ENCODE measurements at places on chromosomes 2 and 18.

DNA sequence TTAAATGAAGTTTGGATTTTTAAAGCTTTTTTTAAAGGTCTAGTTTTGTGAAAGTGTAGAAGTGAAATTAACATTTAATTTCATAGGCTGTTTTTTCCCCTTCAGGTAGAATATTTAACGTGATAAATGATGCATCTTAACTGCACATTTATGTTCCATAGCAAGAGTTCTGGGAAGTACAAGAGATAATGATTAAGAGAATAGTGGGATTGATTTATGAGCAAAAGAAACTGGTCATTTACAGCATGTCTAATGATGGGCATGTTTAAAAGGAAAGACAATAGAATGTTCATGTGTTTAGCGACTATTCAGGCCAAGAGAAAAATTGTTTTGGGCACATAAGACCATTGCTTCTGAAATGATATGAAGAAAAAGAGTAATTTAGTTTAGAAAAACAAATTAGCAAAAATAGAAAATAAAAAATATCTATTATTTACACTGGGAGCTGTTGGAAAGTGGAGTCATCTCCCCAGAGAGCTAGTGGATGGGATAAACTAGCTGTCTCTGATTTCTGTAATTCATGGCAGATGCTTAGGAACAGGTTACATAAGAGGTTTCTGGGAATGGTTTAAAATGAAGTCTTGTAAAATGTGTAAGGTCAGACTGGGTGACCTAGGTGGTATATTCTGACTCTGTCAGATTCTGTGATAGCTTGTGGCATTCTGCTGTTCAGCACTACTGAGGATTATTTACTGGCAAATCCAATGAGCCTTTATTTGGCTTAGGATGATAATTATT is 60.7 kb downstream of the WDR7 start:
- DNase-seq, result no peak

DNA sequence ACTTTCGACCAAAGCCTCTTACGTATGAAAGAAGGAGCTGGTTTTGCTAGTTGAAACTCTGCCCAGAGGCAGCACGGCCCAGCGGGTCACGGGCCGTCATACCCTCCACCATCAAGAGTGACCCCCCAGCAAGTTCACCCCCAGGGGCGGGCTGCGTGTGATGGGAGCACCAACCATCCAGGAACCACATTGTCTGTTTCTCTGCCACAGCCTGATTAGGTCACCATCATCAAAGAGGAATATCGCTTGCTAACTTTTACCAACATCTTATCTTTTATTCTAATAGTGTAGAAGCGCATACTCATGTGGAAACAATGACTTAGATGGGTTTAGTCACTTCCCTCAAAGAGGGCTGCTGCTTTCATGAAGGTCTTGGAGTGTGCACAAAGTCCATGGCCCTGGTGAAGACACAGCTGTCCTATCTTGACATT is 116.6 kb upstream of the SMIM21 start:
- DNase-seq, result no peak

- no peak for DNase-seq
Observed at GRCh38 chr2:240463866-240464481, 28.5 kb downstream of the GPC1 start.

DNA sequence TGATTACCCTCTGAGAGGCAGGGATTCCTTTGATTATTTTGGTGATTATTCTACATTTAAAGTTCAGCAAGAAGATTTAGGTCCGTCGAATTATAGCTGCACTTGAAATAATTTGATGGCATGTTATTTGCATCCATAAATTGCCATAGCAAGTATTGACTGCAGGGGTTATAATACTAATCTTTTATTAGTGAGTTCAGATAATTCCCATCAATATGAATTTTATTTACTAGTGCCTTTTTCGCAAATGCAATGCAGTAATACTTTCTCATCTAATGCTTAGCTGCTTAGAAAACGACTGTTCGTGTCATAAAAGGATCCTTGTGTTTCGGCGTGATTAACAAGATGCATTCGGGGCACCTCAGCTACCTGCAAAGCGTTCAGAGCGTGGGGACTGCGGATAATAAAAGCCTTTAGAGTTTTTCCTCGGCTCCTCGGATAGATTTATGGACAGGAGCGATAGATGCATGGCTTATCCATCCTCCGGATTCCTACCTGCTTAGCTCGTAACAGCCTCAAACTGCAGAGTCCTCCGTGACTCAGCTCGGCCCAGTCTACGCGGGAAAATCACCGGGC is 2.5 kb upstream of the GBX2 start:
- DNase-seq, result no peak

- no peak for DNase-seq
Observed at GRCh38 chr18:76620321-76621170, 125.5 kb upstream of the ZNF516 start.

GRCh38 chr2:86074811-86075210 is 30.9 kb downstream of the POLR1A start:
- DNase-seq, result no peak

DNA sequence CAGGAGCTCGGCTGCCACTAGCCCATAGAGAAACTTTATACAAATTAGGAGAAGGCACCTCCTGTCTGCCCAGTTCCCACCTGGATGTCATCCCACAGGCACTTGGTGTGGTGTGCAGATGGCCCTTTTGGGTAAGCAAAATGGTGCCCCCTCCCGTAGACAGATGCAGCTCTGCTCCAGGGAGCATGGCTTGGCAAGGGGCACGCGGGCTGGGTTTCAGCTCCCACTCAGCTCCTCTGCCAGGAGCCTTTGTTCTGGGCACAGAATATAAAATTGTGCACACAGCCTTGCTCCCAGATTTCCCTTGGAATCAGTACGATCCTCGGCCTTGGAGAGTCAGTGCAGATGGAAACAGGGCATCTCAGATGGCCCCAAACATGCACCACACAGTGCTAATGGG is 20.3 kb upstream of the KCNF1 start:
- DNase-seq, result no peak

DNA sequence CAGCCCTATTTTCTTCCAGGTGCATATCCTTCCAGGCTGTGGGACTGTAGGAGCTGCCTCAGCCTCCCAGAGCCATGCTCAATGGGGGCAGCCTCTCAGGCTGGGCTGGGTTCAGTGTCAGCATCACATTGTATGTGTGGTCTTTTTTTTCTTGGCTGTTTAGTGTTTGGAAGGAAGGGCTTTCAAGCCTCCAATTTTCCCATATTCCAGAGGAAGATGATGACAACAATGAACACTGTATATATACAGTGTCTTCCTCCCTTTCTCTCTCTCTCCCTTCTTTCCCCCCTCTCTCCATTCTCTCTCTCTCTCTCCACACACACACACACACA is 326.4 kb downstream of the DYSF start:
- no peak for DNase-seq

GRCh38 chr2:26957041-26957440 is 13.4 kb upstream of the MAPRE3 start:
- DNase-seq, result no peak

GRCh38 chr2:197236816-197237215 is 73.8 kb downstream of the ANKRD44 start:
- no peak for DNase-seq

DNA sequence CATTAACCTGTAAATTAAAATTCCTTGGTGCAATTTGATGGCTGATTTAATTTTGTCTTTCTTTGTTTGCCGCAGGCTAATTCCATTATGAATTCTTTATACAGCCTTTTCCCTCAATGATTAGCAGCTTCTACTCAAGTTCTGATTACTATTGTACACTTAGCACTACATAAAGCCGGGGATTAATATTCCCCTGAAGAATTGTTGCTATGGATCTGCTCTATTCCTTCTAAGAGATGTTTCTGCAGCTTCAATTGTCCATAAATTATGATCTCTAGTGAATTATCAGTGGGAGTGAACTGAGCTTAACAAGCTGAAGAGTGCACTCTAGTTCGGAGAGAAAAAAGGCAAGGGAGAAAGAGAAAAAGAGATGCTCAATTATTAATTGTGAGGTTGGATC is 433.7 kb upstream of the SPRED2 start:
- DNase-seq, result no peak

- no peak for DNase-seq
Observed at GRCh38 chr18:23776306-23776705, 87.1 kb downstream of the LAMA3 start.

DNA sequence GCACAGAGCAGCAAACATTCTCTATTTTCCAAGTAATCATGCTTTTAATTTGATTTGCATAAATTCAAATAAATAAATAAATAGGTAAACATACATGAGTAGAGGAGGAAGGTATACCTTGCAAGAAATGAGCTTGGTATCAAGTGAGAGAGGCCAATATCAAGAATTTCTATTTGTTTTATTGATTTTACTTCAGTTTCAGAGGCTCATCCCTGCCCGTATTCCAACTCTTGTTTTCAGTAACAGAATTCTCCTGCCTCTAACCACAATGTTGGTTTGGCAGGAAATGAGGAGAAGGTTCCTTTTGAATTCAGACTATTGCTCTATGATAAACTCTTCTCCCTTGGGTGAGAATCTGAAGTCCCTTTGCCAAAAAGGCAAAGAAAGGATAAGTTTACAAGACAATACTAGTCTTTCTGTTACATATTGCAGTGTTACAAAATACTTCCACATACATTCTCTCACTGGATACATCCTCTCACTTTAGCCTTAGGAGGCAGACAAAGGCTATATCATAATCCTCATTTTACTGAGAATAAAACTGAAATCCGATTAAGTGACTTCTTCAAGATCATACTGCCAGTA is 68.3 kb upstream of the ZNF397 start:
- no peak for DNase-seq

GRCh38 chr18:34600158-34600557 is 109.9 kb upstream of the DTNA start:
- no peak for DNase-seq

- DNase-seq, result peak; percentile 70
Observed at GRCh38 chr2:113138428-113139322, 11.3 kb downstream of the IL1RN start.

DNA sequence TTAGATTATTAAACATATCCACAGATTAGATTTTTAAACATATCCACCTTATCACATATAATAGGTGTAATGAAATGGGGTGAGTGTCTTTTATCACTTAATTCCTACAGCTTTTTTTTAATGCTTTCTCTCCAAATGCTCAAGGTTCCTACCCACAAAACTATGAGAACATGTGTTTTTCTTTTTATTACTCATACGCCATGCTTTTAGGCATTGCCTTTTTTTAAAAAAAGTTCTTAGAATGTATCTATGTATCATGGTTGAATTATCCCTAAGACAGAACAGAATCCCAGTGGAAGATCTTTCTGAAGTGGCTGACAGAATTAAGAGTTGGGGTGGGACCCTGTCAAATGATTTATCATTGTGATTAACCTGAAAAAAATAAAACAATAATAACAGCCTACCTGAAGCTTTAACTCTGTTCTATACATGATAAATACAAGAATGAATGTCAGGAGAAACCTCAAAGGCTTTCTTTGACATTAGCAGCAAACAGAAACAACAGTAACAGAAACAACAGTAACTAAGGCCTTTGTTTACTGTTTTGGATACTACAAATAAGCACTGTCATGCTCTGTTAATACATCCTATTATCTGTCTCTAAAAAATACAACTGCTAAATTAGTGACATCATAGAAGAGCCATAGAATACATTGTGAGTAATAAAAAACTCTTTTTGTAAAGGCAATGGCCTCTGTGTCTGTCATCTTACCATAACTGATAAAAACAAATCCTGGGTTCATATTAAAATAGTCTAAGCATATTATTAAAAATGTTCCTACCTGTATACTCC is 4.1 kb upstream of the ZNF397 start:
- DNase-seq, result no peak

DNA sequence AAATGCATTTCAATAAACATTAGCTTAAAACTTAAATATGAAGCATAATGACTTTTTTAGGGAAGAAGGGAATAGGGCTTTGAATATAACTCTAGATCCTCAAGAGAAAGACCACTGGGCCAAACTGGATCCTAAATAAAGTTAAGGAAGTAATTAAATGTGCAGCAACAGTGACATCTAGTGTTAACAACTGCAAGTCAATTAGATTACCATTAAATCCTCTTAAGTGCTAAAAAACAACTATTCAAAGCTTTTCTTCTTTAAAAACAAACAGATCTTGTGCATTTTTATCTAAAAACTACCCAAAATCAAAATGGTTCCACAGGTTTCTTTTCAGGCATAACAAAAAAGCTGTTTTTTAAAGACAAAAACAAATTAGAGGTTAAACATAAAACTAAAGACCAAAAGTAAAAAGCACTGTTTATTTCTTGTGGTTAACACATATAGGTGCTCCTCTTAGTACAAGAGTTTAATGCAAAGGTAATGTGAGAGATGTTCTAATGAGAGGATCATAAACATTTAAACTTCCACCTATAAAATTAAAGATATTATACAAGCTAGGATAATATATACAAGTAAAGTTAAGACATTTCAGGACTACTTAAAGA is 111.4 kb downstream of the THADA start:
- peak; percentile 69 for DNase-seq

- no peak for DNase-seq
Observed at GRCh38 chr2:101806701-101807100, 109.2 kb downstream of the MAP4K4 start.

GRCh38 chr2:148450531-148450930 is 194.0 kb upstream of the EPC2 start:
- DNase-seq, result no peak

DNA sequence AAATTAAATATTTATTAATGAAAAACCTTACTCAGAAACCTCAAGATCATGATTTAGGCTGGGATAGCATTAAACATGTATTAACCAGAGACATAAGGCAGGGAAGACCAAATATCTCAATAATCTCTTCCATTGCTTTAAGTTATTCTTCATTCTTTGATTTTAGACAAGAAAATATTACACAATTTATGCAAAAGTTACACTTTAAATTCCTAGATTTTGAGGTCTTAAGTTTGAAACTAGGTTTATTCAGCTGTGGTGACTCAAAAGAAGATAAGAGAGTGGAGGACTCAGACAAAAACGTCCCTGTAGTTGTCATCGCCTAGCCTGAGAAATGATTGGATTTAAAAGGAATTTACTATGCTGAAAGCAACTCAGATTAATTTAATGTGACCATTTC is 1110.3 kb downstream of the DPP10 start:
- DNase-seq, result no peak

GRCh38 chr18:13302040-13302439 is 83.5 kb downstream of the LDLRAD4 start:
- DNase-seq, result no peak

DNA sequence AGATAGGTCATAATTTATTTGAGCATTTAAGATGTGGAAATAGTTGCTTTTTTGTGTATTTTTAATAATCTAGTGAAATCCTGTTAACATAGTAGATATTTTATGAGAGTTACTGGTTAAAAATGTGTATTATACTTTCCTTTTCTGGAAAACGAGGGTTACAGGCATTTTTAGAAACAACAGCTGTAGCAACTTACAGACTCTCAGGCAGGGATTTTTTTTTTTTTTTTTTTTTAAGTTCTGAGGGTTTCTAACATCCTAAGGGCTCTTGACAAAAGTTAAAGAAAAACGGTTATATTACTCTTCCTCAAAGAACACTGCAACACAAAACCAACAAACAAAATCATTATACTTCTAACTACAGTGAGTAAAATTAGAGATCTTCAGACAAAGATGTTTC is 205.9 kb downstream of the ACKR3 start:
- DNase-seq, result no peak

DNA sequence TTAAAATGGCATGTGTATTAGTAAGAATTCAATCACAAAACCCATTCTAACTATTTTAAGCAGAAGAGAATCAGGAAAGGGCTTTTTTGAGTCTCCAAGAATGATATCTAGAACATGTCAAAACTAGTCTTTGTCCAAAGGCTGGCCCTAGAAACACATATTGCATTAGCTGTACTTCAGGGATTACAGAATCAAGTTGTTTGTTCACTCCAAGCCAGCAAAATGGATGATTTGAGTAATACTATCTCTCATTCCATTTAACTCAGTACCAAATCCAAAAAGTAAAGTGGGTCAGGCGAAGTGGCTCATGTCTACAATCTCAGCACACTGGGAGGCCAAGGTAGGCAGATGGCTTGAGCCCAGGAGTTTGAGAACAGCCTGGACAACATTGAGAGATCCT is 41.3 kb downstream of the ATF2 start:
- DNase-seq, result no peak
